A172 (cell line): ENCODE measurements at places on chromosomes 11 and 22.

- no peak for DNase-seq
These were observed 114.9 kb downstream of the NAV2 start for GRCh38 chr11:19827399-19828135.

DNA sequence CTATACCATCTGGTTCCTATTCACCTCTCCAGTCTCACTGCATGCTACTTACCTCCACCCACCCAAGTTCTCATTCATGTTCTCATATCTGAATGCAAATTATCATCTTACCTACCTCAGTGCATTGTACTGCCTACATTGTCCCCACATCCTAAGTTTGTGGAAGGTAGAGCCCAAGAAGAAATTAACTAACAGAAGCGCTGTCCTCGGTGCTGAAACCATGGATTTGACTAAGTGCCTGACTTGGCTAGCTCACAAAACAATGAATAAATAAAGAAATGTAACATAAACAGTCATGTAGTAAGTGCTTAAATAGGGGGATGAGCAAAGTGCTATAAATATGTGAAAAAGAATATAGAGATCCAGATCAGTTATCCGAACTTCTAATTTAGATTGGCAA, 63.2 kb downstream of the GRIA4 start:
- peak; percentile 32 for DNase-seq

- no peak for DNase-seq
These were observed 1.5 kb downstream of the IFITM5 start for GRCh38 chr11:297586-298405.

DNA sequence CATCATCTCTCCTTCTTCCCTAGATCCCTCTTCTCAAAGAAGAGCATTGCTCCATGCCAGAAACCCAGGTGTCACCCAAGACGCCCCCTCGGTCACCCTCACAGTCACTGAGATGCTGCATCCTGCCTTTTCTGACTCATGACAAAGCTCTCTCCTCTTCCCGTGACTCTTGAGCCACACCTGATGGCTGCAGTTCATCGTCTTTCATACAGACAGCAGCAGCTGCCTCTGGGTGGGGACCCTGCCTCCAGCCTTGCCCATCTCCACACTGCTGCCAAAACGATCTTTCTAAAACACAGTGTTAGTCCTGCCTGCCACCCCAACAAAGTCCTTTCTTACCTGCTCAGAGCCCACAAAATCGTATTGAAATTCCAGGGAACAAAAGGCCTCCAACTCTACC, 44.8 kb downstream of the BUD13 start:
- no peak for DNase-seq

DNA sequence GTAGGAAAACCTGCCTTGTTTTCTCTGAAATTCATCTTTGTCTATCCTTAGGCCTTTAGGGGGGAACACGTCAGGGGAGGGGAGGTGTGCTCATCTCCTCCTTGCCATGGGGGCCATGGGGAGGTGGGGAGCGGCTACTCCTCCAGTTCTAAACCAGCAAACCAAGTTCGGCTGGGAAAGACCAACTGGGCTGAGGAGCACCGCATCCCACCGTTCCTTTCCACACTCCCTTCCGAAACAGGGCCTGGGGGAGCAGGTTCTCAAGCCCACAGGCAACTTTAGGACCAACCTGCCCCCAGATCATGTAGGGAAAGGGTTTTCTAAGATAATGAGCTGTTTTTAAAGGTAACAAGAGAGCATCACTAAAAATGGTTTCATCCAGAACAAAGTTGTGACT, 77.5 kb upstream of the PITPNB start:
- no peak for DNase-seq

DNA sequence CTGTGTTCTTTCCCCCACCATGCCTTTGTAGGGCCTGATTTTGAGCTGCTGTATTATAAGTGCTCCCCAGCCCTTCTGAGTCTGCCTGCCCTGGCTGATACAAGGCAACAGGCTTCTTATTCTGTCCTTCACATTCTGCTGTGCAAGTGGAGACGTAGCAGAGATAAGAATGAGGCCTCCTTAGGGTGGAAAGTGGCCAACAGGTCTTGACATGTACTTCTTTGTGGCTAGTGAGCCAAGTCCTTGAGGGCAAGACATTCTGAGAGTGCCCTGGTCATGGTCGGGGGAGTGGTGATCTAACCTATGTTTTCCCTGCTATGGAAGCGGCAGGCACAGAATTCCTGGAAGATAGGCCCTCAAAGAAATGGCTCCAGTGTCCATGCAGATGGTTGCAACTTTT, 235.7 kb upstream of the CADM1 start:
- DNase-seq, result no peak

GRCh38 chr11:32358729-32359128, 76.6 kb downstream of the WT1 start:
- DNase-seq, result no peak

DNA sequence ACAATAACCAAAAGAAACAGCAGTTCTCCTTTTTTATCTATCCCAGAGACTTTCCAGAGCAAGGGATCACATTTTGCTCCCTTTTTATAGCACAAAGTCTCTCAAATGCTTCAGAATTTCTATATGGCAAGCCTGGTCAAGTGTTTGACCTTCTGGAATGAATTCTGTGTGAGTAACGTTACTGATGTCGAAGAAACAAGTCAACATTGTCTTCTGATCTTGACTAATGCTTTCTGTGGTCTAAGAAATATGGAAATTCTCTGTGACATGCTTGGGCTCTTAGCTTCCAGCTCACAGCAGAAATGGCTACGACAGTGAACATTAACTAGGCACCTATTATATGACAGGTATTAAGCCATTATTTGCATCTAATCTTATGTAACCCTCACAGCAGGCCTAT, 411.7 kb downstream of the CADM1 start:
- no peak for DNase-seq

- DNase-seq, result no peak
These were observed 388.1 kb upstream of the CCDC90B start for GRCh38 chr11:83674102-83674896.

- DNase-seq, result no peak
These were observed 216.2 kb downstream of the SNX19 start for GRCh38 chr11:130700092-130700491.

DNA sequence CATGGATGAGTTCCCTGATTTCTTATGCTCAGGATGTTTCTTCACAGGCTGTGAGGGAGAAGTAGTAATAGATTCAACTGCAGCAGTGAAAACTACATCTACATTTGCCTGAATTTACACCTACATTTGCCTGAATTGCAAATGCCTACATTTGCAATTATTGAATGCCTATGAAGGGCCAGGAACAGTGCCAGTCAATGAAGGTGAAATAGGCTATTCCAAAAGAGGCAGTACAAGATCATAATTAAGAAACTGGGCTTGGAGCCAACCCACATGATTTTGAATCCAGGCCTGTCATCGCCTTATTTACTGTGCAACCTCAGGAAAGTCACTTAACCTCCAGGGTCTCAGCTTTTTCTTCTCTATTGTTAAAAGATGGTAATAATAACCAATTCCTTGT, 1353.3 kb downstream of the FAM181B start:
- DNase-seq, result no peak

GRCh38 chr11:111934306-111934705, 2.8 kb upstream of the DIXDC1 start:
- no peak for DNase-seq

DNA sequence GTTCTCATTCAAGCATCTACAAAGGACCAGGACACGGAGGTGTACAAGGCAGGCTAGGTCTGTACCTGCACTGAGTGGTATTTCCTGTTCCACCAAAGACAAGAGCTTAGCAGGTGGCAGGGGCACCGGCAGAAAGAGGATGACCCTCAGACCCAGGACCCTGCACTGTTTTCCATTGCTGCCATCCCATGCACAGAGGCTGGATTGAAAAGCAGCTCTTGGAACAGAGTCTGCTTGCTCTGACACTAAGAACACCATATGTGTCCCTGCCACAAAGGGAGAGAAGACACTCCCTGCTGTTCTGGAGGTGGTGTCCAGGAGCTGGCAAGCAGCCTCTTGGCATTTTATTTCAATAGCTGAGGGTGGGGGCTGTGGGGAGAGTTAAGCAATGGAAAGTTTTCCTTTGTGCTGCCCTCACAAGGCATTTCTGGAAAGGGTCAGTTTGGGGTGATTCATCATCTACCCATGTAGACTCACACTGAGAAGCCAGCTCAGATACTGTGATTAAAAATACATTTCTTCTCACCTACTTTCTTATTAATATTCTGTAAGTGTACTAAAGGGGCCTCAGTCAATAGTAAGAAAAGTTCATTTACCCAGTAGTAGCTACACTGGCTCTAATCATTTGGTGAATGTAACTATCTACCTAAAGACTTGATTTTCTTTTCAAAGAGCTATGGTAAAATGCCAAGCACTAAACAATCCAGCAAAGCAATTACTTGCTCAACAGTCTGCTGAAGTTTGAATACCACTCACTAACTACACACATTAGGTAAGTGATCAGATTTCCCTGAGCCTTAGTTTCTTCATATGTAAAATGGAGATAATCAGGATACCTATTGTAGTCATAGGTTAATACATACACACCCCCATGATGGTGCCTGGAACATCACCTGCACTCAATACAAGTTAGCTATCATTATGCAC, 55.2 kb downstream of the SLC1A2 start:
- DNase-seq, result peak; percentile 92

DNA sequence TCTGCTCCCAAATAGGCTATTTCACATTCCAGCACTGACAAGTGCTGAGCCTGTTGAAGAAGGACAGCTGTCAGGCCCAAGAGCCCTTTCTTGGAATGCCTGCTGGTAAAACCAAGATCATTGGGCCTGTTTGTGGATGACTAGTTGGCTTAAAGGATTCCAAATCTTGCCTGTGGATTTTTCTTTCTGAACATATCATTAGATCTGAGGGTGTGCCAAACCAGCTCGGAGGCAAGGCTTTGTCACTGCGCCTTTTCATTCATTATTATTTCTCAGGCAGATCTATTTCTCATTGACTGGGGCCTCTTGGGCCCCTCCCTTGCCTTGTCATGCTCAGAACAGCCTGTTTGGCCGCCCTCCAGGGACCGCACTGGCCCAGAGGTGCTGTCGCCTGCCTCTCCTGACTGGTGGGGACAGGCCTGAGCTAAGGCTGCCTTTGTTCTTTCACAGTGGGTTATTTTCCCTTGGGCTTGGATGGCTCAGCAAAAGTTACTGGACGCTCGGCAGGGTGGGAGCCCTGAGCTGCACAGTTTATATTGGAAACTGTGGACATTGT, 222.7 kb upstream of the SESN3 start:
- no peak for DNase-seq

- DNase-seq, result no peak
These were observed 261.6 kb downstream of the NELL1 start for GRCh38 chr11:20931029-20931428.

GRCh38 chr11:3197044-3197695, 21.4 kb downstream of the MRGPRG start:
- DNase-seq, result no peak

DNA sequence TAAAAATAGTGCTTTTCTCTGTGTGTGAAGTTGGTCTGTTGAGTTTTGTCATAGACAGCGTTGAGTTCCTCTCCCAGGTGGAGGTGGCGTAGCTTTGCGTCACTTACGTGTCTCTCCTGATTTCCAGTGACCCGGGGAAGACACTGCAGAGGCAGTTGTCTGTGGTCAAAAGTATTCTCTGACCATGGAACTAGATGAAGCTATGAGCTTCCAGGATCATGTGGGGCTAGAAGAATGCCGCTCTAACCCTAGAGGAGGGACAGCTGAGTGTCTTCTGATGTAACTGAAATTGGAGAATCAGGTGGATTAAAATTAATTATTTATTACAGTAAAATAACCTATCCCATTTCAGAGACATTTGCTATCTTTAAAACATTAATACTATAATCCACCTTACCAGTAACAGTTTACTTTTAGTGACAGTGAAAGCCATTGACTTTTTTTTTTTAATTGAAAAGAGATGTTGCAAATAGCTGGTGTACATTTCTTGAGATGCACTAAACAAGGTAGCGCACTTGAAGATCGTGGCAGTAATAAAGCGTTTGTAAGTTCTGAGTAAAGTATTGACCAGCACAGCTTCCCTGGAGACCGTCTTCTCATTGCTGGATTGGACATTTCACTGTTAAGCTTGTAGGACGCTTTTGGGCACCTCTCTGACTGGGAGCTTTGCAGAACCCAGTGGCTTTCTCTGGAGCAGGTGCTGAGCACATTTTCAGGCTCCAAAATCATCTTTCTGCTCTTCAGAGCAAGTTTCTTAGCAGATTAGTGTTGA, 9.7 kb downstream of the CAT start:
- no peak for DNase-seq

DNA sequence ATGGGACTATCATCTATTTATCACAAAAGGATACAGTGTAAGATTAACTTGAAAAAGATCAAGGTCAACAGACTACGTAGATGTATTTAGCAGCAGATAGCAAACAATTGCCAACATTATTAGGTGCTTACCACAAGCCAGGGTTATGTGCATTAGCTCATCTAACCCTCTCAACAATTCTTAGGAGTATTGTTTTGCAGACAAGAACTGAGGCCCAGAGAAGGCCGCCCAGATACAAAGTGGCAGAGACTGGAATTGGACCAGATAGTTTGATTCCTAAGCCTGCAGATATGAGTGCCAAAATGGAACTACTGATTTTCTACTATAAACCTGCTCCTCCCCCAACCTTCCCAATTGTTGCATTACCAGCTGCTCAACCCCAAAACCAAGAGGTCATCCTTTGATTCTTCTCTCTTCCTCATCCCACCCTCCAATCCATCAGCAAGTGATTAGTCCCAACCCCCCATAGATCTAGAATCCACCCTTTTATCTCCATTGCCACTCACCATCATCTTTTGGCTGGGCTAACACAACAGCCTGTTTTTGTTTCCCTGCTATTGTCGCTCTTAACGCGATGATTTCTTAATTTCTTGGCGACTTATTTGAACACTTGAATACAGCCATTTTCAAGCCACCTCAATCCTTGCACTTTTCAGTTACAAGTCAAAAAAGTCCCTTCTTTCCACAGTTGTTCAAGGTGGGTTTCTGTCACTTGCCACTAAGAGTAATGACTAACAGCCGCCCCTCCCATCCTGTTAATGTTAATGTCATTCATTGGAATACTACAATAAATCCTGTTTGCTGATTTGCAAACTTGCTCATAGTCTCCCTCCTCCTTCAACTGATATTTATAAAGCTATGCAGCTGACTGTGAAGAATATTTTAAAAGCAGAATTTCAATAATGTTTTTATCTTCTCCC, 2.7 kb downstream of the TMEM123 start:
- DNase-seq, result no peak

DNA sequence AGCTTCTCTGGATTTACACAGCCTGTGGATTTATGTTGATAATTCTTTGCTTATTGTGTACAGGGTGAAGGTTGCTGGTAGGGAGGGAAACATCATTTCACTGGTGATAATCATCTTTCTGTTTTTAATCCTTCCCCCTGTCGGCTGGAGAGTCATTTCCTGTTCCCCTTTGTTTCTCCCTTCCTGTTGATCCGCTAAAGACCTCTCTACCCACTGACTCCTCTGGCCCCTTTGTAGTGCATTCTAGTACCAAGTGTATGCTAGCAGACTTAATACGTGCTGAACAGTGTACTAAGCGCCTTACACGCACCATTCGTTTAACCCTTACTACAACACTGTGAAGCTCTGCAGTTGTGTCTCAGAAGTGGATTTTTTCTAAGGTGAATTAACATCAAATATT, 19.0 kb upstream of the OR9Q1 start:
- DNase-seq, result no peak

DNA sequence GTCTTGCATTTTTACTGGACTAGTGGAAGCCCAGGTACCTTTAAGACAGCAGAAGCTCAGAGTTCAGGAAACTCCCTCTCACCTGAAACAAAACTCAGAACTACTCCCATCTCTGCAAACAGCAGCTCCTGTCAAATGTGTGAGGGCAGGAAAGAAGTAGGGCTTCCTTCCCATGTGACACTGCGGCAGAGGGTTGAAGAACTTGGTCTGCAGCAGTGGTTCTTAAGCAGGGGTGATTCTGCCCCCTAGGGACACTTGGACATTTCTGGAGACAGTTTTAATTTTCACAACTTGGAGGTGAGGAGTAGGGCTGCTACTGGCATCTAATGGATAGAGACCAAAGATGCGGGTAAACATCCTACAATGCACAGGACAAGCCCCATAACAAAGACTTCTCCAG, 63.4 kb downstream of the RCN1 start:
- peak; percentile 21 for DNase-seq
